ENCODE measurements at places on chromosomes 11 and 22.

GRCh38 chr11:72758304-72758689, 6.1 kb upstream of the ARAP1 start:
- no peak for DNase-seq

DNA sequence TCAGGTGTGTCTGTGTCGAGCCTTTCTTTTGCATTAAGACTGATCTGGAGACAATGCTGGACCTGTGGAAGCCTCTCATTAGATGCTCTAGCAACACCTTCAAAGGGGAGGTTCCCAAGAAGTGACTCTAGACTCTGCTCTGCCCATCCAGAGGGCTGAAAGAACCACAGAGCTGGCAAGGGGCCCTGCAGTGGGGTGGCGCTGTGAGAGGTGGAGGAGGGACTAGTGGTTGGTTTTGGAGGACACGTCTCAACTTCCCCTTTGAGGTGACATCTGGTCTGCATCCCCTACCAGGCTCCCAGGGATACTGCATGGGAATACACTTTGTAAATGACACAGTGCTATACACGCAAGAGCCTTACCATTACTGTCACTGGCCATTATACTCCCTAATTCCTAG, 34.2 kb upstream of the SYT13 start:
- DNase-seq: no peak

GRCh38 chr11:116636341-116636929, 136.4 kb downstream of the BUD13 start:
- no peak for DNase-seq

DNA sequence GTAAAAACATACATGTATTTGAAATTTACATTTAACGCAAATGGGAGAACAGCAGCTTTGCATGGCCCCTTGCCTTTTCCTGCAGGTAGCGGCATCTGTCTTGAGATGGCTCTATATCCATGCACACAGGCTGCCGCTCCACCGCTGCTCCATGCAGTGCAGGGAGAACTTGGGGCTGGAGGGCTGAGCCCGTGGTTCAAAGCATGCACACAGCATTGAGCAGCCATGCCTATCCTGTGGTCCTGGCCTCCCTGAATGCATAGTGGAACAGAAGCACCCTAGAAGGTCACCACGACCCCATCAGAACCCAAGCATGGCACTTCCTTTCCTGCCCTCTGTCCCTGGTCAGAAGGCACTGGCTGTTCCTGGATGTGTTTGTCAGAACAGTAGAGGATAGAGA, 35.0 kb upstream of the TP53I11 start:
- no peak for DNase-seq

DNA sequence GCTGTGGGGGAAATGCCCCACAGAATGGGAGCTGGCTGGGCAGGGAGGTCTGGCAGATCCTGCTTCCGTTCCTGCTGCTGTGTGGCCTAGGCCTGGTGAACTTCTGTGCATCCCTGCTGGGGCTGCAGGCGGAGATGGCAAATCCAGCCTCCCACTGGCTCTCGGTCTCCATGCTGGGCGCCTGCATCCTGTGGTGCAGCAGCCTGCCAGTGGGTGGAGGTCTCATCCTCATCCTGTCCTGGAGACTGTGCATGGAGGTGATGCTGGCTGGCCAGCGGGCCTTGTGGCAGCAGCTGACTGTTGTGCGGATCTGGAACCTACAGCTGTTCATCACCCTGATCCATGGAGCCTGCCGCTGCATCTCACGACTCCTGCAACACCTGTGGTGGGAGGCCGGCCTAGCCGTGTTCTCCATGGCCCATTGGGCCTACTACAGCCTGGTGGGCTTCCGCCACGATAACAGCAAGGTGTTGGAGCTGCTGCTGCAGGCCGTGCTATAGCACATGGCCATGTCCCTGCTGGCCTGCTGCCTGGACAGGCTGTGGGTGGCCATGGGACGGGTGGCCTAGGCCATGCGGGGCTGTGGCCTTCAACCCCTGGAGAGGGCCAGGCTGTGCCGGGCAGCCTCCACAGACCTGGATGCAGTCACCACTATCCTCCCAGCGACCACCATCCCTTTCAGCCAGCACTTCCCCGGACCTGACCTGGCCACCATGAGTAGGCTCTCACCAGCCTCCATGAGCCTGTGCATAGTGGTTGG, 8.8 kb upstream of the RPL3 start:
- DNase-seq: no peak

DNA sequence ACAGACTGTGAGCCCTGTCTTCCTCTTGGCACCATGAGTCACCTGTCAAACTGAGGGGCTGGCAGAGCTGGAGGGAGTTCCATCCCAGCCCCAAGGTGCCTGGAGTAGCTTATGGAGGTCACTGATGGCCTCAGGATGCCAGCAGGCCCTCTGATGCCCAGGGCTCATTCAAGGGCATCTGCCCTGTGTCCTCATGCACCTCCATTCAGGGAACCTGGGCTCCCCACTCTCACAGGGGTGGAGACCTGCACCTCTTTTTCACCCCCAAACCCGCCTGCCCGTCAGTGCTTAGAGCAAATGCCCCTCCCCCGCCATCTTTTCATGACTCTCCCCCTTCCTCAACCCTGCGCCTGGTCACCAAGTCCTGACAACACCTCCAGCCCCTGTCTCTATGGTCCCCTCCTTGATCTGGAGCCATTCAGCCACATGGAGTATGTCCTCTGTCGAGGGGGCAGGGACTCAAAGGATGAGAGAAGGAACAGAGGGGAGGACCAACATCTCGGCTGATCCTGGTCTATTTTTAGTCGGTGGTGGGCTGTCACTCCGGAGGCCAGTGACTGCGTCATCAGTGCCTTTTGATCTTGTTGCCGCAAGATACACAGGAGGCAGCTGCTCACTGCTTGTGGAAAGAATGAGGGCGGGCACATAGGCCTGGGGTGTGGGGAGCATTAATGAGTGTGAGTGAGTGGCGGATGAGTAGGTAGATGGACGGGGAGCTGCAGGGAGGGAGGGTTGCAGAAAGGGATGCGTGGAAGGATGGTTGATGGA, 72.2 kb downstream of the CDKN1C start:
- DNase-seq: no peak

- no peak for DNase-seq
These were observed 3.2 kb upstream of the PCF11 start for GRCh38 chr11:83153764-83154163.

- DNase-seq: no peak
These were observed 13.0 kb downstream of the SCN4B start for GRCh38 chr11:118139578-118139977.

- no peak for DNase-seq
These were observed 149.7 kb upstream of the PLET1 start for GRCh38 chr11:112410325-112410724.

DNA sequence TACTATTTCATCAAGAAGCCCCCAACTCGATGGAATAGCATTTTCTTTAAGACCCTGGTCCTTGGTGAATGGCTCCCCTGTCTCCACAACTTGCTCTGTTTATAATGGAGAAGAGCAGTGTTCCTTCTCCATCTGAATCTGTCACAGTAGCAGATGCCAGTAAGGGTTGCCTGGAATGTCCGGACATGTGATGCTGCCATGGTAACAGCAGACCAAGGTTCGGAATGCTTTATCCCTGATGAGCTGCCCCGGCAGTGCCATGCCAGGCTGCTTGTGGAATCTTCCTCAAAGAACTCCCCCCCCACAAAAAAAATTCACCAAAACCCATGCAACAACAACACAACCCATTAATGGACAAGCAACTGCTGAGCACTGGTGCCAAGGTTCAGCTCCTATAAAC, 72.5 kb downstream of the KCNC1 start:
- DNase-seq: no peak

GRCh38 chr22:45718391-45718790, 46.8 kb downstream of the ATXN10 start:
- DNase-seq: no peak

DNA sequence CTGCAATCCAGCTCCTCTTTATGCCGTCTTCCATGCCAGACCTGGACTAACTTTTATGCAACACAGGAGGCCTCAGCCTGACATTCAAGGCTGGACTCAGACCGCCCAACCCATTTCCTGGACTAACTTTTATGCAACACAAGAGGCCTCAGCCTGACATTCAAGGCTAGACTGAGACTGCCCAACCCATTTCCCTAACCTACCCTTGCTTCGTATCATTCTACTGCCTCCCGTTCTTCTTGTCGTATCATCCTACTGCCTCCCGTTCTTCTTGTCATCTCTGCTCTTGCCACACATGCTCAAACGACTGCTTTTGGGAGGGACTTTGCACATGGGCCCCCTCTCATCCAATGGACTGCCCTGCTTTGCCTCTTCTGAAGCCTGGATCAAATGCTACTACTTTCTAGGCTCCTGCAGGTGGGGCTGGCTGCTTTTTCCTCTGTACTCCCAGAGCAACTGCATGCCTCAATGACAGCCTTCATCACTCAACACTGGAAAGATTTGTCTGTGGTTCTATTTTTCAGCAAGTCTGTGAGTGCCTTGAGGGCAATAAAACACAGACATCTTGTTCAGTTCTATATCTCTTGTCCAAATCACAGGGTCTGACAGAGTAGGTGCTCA, 7.8 kb downstream of the TBC1D10A start:
- DNase-seq: no peak

- DNase-seq: no peak
These were observed 155.8 kb upstream of the POU2AF2 start for GRCh38 chr11:111089759-111090158.

- DNase-seq: no peak
These were observed 1252.7 kb downstream of the BRD1 start for GRCh38 chr22:48574776-48575617.

DNA sequence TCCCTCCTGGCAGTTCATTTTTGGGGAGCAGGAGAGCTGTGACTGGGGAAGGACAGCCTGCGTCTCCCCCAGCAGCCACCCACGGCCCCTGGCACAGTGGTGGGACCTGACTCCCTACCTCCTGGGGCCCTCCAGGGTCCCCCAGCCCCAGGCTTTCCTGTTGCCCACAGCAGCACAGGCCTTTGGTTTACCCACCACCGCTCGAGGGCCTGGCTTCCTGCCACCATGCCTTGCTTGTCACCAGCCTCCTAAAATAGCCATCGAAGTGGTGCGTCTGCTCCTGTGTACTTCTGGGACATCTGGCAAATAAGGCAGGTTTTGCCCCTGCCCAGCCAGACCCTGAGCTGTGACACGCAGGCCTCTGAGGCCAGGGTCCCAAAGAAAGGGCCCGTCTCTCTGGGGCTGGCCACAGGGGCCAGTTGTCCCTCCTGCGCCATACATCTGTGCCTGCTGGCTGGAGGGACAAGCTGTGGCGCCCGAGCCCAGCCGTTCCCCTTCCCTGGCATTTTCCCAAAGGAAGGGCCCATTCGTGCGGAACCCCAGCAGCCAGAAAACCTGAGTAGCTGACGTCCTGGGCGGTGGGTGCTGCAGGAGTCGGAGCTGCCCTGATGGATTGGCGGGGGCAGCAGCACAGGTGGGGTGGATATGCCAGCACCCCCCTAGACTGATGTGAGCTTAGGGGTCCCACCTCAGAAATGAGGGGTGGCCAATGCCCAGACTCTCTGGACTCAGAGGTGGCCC, 14.6 kb downstream of the PHLDA2 start:
- peak; percentile 56 for DNase-seq

DNA sequence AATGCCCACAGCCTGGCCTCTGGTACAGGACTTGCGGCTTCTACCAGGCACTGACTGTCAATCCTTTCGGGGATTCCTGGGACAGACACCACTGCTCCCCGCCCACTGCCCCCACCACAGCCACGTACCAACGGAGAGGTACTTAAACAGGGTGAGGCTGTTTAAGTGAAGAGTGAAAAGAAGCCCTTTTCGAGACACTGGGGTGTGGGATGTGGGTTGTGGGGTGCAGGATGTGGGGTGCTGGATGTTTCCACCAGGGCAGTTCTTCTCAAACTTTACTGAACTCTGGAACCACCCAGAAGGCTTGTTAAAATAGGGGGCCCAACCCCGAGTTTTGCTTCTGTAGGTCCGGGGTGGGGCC, 34.2 kb upstream of the PRR5 start:
- DNase-seq: no peak

DNA sequence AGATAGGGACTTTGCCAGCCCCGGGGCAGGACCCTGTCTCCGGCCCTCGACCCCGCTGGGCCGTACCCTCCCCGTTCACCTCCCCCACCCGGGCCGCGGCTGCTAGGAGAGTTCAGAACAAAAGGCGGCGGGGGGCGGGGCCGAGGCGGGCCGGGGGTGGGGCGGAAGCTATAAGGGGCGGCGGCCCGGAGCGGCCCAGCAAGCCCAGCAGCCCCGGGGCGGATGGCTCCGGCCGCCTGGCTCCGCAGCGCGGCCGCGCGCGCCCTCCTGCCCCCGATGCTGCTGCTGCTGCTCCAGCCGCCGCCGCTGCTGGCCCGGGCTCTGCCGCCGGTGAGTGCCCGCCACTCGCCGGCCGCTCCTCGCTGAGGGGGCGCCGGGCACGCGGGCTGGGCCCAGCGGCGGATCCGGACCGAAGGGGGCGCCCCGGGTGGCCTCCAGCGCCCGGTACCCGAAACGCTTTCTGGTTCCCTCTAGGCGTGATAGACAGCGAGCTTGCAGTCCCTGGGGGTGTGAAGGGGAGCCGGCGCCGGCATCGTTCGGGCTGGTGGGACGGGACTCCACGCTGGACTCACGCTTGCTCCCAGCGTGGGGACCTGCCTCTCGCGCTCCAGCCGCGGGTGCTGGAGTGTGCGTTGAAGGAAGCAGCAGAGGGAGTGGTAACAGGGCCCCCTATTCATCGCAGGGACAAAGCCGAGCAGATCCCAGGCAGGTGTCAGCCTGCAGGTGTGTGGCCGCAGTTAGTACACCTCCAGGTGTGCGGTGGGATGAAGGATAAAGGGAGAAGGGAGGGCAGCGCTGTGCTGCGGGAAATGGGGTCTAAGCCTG, at the start of gene MMP11:
Gene MMP11 (plus strand): TSS at position 201 of the 825 bp plus-strand sequence. CDS start 22 bp downstream, at position 223.
- DNase-seq: no peak

GRCh38 chr11:2734181-2735052, 34.6 kb upstream of the KCNQ1OT1 start:
- no peak for DNase-seq

GRCh38 chr22:20580179-20580578, 72.8 kb downstream of the MED15 start:
- DNase-seq: no peak

DNA sequence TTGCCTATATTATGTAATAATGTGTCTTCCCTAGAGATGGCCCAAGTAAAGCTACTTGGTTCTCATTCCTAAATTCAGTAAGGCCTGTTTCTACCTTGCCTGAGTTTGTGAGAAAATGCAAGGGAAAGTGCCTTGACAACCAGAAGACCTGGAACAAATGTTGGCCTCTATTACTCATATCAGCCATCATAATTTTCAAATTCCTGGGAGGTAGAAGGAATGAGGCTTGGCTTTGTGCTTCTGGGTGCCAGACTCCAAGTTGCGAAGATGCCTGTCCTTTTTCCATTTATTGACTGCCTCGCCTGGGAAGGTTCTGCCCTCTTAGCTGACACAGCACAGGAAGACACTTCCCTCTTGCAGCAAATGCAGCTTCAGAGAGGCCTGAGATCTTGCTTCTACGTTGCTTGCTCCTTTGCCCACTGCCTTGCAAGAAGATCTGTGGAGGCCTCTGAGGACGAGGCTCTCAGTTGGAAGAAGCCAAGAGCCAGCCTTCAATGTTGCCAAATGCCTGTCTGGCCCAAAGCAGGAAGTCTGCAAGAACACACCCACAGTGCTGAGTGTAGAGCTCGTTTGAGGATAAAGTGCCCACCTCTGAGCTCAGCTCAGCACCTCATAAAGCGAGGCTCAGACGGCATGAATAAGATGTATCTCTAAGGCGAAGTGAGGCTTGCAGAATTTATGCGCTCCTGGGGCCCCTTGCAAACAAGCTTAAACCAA, 120.1 kb downstream of the GALNT18 start:
- DNase-seq: peak; percentile 44

- no peak for DNase-seq
These were observed 3.9 kb downstream of the TNNT3 start for GRCh38 chr11:1923201-1923956.

GRCh38 chr22:37544955-37545702, 15.2 kb upstream of the CDC42EP1 start:
- no peak for DNase-seq

GRCh38 chr22:27912101-27912500, 7.0 kb downstream of the PITPNB start:
- no peak for DNase-seq

- no peak for DNase-seq
These were observed 1486.7 kb downstream of the BRD1 start for GRCh38 chr22:48340727-48341709.
